Activated CD4-positive, alpha-beta memory T cell treated with anti-CD3 and anti-CD28 coated beads, Interleukin-2, amount 10 ng/mL, durations not matched to agents 7 days and 5 days (primary cell): ENCODE measurements at places on chromosomes 13 and 19.

DNA sequence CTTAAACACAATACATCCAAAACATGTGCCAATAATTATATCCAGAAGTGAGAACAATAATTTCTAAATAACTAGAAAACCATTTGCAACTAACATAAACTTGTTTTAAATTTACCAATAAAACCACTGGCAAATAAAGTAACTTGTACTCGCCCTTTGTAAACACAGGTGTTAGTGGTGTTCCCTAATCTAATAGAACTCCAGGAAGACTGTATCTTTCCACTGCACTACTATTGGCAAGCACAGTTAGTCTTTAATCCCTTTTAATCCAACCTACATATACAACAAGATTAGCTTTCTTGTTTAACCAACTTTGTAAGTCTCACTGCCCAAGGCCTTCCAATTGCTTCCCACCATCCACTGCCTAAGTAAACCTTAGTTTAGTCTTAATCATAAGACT, 79.5 kb downstream of the PCDH9 start:
- DNase-seq: no peak

DNA sequence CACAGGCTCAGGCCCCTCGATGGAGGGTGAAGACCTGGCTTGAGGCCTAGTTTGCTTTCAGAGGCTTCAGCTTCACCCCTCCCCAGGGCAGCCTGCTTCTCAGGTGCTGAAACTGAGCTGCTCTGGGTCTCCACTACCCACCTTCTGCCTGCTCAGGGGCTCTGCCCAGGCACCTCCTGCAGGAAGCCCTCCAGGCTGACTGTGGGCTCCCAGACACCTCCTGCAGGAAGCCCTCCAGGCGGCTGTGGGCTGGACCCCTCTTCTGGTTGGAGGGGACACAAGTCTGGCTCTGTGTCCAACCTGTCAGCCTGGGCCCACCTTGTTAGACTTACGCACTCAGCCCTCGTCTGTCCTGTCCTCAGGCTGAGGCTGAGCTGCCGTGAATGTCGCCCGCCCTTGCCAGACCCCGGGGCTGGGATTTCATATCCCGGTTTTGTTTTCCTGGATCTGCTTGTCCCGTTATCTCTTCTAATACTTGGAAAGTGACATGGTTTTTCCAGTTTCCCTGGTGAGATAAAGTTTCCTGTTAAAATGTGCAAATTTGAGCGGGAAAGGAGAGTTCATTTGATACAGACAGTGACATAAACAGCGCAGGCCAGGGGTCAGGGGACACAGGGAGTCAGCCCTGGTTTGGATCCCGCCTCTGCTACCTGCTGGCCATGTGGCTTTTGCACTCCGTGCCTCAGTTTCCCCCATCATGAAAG, 20.8 kb upstream of the MISP start:
- no peak for DNase-seq

- no peak for DNase-seq
Observed at GRCh38 chr13:108985166-108985565, 355.8 kb downstream of the MYO16 start.

DNA sequence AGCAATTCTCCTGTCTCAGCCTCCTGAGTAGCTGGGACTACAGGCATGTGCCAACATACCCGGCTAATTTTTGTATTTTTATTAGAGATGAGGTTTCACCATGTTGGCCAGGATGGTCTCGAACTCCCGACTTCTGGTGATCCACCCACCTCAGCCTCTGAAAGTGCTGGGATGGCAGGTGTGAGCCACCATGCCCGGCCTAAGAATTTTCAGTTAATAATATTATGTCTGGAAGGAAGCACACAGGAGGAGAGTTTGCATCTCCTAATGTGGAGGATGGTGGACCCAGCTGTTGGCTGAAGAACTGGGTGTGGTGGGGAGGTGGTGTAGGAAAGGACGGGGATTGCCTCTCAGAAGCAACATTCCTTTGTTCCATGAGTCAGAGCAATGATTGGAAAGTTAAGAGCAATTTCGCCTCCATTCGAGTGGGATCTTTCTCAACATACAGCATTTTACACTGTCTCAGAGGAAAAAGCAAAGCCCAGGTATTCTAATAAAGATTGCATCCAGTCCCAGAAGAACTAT, 11.9 kb downstream of the PDCD2L start:
- no peak for DNase-seq

DNA sequence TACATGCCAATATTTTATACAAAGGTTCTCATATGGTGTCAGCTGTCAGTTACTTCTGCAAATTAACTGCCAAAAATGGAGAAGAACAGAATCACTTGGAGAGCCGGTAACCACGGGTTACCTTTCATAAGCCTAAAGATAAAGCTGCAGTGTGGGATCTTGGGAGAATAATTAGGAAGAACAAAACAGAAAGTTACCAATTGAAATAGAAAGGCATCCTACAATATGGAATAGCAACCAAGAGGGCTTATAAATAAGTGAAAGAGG, 74.2 kb downstream of the TSHZ3 start:
- no peak for DNase-seq

- no peak for DNase-seq
Observed at GRCh38 chr19:55913643-55914268, 18.4 kb downstream of the NLRP13 start.

DNA sequence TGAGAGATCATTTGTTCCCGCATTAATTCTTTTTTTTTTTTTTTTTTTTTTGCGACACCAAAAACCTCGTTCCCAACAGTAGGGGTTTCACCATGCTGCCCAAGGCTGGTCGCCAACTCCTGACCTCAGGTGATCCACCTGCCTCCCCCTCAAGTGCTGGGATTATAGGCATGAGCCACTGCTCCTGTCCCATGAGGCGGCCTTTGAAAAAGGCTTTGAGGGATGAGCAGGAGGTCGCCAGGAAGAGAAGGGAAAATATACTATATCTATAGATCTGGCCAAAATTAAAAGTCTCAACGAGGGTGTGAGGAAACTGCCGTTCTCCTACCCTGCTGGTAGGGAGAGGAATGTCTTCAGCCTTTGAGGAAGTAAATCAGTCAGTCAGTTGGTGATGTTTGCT, 26.2 kb downstream of the ZNF473 start:
- no peak for DNase-seq

DNA sequence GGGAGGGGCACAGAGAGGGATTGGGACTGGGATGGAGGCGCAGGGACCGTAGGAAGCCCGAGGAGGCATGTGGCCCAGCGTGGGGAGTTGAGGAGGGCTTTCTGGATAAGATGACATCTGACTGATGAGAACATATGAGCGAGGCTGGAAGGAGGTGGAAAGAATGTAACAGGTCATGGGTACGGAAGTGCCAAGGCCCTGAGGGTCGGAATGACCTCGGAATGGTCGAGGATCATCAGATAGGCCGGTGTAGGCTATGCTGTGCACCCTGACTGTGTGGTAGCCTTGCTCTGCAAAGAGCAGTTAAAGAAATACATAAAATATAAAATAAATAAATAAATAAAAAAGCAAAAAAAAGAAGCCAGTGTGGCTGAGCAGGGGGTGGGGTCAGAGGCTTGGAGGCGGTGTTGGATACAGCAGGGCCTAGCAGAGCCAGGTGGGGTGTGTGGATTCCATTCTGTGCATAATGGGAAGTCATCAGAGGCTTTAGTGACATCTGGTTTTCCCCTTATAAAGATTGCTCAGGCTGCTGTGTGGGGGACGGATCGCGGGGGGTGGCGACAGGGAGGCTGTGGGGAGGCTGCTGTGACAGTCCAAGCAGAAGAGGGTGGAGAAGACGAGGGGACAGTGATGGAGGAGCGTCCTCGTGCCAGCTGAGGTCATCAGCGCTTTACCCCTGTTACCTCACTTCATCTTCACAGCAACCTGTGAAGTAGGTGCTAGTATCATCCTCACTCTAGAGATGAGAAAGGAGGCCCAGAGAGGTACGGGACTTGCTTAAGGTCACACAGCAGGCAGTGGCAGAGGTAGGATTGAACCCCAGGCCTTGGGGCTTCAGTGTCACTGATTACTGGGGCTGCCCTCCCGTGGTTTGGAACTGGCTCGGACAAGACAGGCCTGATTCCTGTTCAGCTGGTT, 5.0 kb downstream of the PAK4 start:
- no peak for DNase-seq

DNA sequence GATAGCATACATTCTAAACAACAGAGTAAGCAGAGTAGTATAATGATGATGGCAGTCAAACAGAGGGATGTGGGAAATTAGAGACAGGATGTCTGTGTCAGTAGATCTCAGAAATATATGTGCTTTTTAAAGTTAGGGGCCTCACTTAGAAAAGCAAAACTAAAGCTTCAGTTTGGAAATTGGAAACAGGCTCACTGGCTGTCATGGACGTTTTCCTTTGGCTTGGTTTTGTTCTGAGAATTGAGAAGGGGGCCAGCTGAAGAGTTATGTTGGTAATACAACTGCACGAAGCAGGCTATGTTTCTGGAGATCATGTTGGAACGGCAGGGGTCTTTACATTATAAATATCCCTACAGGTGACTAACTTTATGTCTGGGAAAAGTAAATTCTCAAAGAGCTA, 261.3 kb downstream of the LMO7 start:
- DNase-seq: no peak

GRCh38 chr13:75637181-75637750, 1.1 kb downstream of the LMO7 start:
- DNase-seq: no peak

DNA sequence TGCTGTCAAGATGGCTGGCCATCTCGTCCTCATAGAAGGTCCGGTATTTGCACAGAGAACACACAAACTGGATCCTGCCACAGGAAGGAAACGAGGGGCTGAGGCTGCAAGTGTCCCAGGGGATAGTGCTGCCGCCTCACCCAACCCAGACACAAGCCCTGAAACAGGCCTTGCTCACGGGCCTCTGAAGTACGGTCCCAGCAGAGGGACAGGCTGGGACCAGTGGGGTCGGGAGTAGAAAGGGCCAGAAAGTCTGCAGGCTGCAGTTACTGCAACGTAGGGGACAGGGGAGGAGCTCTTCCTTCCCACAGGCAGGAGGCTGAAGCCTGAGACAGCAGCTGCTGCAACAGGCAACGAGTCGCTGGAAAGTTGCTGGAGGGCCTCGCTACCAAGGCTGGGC, 18.2 kb upstream of the AKAP8 start:
- no peak for DNase-seq

- DNase-seq: no peak
Observed at GRCh38 chr13:112719016-112719415, 29.2 kb downstream of the ATP11A start.

DNA sequence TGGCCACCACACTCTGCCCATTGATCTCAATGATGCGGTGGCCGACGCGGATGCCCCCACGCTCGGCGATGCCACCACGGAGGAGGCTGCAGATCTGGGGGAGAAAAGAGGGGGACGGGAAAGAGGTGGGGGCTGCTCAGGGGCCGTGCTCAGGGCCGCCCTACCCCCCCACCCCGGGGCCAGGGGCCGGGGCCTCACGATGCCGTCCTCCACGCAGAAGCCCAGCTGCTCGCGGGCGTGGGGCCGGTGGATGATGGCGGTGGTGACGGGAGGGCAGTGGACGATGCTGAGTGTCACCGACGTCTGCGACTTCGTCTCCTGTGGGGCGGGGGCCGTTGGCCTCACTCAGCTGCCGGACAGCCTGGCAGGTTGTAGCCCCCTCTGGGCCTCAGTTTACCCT, 10.3 kb downstream of the APBA3 start:
- no peak for DNase-seq

- DNase-seq: no peak
Observed at GRCh38 chr13:30776661-30777060, 41.3 kb downstream of the ALOX5AP start.

GRCh38 chr19:33197591-33198000, 3.5 kb downstream of the LRP3 start:
- no peak for DNase-seq

DNA sequence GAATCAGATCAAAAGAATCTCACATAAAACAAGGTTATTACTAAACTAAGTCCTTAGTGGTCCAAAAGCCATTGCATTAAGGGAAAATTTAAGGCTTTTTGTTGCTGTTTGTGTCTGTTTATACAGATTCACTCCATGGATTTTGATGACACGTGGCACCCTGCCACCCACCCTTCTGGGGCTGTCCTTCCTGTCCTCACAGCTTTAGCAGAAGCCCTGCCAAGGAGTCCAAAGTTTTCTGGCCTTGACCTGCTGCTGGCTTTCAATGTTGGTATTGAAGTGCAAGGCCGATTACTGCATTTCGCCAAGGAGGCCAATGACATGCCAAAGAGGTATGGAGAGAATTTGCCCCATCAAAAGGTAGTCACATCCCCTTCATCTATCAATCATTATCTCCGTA, 6.9 kb downstream of the ACOD1 start:
- DNase-seq: no peak

DNA sequence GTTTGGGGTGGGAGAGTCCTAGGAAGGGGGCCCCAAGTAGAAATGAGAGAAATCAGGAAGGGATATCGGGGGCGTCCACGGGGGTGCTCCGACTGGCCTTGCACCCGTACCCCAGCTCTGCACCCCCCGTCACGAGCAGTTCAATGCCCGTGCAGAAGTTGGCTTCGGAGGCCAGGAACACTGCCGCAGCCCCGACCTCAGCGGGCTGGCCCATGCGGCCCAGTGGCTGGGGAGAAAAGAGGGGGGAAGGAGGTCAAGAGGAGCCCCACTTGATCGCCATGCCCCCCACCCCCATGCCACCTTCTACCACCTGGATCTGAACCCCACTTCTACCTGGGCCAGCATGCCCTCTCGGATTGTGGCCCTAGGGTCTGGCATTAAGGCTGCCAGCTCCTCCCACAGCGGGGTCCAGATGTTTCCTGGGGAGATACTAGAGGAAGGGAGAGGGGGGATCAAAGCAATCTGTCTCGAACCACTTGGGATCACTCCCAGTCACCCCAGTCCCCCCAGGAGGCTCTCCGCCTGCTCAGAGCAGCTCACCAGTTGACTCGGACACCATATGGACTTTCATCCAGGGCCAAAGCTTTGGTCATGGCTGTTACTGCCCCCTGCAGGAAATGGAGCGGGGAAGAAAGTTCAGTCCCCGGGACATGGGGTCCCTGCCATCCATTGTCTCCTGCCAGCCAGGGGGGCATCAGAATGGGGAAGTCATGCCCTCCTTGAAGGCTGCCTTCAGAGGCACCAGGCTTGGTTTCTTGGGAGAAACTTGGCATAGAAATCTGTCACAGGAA, 2.5 kb upstream of the BCAT2 start:
- DNase-seq: no peak

DNA sequence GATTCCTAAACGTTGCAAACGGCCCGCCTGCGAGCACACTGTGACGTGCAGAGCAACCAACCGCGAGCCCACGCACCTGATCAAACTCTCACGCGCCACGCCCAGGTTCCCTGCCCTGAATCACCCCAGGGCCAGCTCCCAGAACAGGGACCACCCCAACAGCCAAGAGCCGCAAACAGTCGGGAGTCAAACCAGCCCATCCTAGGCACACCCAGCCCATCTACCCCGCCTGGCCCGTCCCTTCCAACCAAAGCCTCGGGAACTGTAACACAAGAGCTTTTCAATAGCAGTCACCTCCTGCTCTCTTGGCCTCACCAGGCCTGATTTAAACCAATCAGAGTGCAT, 8.9 kb downstream of the PIP5K1C start:
- DNase-seq: no peak

- DNase-seq: no peak
Observed at GRCh38 chr13:73467125-73467524, 408.3 kb downstream of the KLF5 start.

DNA sequence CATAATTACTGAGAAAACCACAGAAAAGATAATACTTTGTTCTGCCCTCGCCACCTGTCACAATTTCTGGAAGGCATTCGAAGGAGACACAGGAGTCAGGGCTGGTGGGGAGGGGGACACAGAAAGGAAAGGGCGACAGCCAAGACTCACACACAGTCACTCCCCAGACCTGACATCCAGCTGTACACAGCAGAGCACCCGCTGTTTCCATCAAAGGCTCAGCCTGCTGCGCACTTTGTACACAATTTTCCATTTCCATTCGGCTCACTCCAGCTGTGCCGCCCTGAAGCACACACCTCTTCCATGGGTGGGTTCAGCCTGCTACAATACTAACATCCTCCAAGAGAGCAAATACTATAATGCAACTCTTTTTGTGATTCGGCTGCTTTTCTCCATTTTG, 38.0 kb downstream of the STK24 start:
- no peak for DNase-seq
